Right renal cortex interstitium (tissue), 3 donors: ENCODE measurements at places on chromosomes 12 and 14.

- no peak for DNase-seq
Measured at GRCh38 chr12:59619461-59620240, 23.8 kb downstream of the SLC16A7 start.

DNA sequence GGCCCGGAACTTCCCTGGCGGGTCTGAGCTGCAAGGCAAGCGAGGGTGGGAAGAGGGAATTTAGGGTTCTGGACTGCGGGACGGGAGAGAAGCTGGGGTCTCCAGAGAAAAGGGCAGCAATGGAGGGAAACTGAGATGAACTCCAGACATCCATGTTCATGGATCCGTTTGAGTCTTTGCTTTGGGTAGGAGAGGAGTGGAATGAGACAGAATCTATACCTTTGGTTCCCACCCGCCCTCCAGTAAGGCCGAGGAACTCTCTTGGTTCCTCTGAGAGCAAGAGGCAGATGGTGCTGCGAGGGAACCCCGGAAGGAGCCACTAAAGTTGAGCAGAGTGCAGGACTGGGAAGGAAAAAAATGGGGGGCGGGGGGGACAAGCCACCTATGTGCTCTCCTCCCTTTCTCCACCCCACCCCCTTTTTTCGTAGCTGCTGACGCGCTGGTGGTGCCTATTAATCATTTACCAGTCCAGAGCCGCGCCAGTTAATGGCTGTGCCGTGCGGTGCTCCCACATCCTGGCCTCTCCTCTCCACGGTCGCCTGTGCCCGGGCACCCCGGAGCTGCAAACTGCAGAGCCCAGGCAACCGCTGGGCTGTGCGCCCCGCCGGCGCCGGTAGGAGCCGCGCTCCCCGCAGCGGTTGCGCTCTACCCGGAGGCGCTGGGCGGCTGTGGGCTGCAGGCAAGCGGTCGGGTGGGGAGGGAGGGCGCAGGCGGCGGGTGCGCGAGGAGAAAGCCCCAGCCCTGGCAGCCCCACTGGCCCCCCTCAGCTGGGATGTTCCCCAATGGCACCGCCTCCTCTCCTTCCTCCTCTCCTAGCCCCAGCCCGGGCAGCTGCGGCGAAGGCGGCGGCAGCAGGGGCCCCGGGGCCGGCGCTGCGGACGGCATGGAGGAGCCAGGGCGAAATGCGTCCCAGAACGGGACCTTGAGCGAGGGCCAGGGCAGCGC is 1.2 kb downstream of the SSTR1 start:
- DNase-seq: no peak

- no peak for DNase-seq
Measured at GRCh38 chr12:58396239-58396638, 454.9 kb downstream of the ATP23 start.

GRCh38 chr14:73662487-73662943 is 17.7 kb downstream of the DNAL1 start:
- no peak for DNase-seq

- no peak for DNase-seq
Measured at GRCh38 chr14:101475456-101476257, 85.6 kb upstream of the DIO3 start.

DNA sequence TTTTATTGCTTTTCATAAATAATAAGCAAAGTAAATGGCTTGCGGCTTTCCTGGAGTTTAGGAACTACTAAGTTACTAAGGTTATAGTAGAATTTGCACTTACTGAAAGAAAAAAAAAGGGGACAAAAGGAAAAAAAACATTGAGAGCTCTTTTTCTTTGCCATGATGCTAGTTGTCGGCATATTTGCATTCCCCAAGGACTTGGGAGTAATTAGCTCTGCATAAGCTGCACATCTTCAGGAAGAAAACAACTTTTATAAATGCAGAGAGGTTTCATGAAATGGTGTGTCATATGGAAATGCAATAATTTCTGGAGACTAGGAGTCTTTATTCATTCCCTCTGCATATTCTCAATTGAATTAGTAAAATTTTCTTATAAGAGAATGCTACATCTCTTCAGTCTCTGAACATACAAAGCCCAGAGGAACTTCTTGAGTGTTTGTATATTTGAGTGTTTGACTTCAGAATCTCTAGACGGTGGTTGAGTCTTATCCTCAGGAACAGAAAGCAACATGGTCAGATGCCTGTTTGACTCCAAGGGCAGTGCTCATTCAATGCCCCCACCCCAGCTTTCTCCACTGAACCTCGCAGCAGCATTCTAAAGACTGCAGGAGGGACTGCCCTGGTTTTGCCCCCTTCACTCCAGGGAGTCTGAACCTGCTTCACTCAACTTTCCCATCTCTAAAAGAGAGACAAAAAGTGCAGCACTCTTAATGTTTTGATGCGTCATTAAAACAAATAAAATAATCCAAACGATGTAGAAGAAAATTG is 158.9 kb upstream of the EEA1 start:
- no peak for DNase-seq

DNA sequence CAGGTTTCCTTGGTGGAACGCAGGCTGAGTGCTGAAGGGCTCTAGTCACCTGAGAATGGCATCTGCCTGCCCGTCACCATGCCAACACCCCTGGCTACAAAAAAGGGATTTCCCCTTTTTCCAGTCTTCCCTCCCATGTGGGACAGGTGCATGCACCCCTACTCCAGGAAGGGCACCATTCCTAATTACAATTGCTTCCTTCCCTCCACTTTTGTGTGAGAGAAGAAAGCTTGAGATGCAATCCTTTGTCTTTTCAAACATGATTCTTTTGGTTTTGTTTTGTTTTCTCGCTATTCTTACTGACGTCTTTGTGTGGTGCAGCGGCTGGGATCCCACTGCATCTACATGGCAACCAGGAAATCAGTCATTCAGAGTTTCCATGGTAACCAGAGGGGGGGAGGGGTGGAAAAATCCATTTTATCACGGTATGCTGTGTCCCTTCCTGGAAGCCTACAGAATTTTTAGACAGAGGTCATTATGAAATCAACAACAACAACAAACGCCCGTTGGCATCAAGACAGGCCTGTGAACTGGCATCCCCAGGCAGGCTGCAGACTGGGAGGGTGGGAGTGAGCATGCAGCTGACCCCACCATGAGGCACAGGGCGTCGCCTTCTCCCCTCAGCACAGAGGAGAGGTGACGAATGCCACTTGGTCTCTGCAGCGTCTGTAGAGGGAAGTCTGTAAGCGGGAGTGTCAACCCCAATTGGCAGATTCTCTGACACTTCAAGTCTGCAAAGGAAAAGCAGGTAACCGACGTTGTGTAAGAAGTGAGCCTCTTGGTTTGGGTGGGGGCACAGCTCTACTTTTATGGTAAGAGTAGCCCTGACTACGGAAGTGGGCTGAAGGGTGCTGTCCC is 13.6 kb upstream of the GNG2 start:
- no peak for DNase-seq

DNA sequence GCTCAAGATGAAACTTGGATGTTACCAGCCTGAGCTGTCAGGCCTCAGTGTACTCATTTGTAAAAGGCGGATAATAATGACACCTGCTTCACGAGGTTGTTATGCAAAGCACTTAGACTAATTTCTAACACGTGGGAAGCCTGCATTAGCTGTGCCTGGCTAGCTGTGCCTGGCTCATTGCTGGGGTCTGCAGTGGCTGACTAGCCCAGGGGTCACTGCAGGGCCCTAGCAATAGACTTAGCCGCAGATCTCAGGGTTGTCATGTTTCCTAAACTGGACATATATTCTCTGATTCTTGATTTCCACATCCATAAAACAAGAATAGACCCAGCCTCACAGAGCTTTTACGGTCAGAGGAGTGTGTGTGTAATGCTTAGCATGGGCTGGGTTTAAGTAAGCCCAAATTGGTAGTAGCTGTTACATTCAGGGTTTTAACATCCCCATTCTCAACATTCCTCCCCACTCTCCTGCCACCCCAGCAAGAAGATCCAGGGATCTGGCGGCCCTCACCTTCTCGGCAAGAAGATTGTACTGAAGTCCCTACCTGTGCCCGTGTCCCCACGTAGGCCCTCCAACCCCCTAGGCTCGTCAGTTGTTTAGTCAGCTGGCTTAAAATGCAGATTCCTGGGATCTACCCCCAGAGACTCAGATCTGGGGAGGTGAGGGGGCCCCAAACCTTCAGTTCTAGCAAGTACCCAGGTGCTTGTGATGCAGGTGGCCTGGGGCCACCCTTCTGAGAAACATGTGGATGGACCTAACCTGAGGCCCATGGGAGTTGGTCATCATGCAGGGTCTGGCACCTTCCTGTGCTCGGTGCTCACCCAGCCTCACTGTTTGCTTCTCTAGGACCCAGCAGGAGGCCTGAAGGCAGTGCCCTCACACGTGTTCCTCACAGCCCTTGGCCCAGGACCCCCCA is 8.6 kb downstream of the NR4A1 start:
- DNase-seq: no peak

DNA sequence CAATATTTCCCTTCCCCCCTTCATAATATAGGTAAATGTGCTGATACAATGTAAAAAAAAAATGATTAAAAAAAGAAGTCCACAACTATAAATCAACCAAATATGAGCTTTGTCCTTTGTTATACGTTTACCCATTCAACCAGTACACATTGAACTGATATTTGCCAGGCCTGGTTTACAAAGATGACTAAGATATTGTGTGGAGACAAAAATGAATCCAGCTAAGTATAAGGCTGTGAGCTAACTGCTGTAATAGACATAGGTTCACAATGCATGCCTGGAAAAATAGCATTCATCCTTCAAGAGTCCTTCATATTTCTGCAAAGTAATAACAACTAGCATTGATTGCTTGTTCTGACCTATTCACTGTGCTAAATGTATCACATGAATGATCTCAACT is 6.9 kb downstream of the C12orf56 start:
- DNase-seq: no peak

DNA sequence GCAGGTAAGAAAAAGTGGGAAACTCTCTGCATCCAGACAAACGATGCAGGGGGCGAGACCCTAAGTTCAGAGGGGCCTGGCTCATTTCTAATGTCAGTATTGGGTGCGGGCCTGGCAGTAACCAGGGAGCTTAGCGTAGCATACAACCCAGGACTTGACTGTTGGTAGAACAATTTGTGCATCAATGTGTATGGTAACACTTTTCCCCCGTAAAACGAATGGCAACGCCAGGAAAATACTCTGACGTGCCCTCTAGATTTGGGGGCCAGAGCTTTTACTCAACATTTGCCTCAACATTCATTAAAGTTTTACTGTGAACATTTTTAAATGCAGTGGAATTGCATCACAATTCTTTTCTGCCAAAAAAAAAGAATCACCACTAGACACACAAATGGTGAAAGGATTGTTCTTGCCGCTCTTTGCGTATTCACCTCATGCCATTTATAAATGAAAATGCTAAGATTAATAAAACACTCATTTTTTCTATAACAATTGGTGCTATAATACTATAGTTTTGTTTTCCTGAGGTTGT is 867 bp downstream of the RHOJ start:
- no peak for DNase-seq

- no peak for DNase-seq
Measured at GRCh38 chr12:47752552-47752951, 6.1 kb downstream of the RAPGEF3 start.

DNA sequence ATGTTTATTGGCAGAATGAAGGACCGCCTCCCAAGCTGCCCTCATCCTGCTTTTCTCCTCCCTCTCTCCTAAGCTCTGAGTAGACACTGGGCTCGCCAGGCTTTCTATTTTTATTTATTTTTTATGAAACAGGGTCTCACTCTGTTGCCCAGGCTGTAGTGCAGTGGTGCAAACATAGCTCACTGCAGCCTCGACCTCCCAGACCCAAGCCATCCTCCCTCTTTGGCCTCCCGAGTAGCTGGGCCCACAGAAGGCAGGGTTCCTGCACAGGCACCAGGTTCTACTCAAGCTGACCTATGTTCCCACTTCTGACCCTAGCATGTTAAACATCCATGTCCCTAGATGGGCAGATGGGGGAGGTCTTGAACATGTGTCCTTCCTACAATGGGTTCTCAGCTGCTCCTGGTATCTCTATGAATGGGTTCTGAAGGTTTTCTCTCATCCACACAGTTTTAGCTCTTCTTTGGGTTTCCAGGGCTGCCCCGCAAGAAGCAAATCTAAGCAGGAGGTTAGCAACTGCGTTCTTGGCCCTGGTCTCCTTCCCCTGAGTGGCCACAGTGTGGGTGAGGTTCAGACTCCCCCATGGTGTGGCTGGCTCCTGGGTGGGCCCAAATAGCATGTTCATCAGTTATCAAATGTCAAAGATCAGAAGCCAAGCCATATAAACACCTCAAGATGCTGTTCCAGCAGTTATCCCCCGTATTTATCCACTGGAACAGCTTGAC is 167.3 kb downstream of the ZFP36L1 start:
- DNase-seq: no peak

- no peak for DNase-seq
Measured at GRCh38 chr14:21428930-21429329, 27.0 kb downstream of the CHD8 start.

- DNase-seq: no peak
Measured at GRCh38 chr12:103128862-103129501, 171.5 kb downstream of the ASCL1 start.

DNA sequence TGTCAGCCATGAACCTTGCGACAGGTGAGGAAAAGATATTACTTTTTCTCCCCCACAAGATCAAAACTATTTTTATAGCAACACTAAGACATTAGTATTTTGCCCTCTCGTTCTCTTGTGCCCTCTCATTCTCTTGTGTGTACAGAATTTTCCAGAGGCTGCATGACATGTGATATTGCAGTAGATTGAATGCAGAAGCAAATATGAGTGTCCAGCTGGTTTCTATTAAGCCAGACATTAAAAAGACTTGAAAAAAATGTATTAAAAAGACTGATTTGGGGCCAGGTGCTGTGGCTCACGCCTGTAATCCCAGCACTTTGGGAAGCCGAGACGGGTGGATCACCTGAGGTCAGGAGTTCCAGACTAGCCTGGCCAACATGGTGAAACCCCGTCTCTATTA is 63.7 kb upstream of the ZFP36L1 start:
- DNase-seq: no peak

GRCh38 chr12:119020406-119021360 is 39.3 kb downstream of the SRRM4 start:
- no peak for DNase-seq

DNA sequence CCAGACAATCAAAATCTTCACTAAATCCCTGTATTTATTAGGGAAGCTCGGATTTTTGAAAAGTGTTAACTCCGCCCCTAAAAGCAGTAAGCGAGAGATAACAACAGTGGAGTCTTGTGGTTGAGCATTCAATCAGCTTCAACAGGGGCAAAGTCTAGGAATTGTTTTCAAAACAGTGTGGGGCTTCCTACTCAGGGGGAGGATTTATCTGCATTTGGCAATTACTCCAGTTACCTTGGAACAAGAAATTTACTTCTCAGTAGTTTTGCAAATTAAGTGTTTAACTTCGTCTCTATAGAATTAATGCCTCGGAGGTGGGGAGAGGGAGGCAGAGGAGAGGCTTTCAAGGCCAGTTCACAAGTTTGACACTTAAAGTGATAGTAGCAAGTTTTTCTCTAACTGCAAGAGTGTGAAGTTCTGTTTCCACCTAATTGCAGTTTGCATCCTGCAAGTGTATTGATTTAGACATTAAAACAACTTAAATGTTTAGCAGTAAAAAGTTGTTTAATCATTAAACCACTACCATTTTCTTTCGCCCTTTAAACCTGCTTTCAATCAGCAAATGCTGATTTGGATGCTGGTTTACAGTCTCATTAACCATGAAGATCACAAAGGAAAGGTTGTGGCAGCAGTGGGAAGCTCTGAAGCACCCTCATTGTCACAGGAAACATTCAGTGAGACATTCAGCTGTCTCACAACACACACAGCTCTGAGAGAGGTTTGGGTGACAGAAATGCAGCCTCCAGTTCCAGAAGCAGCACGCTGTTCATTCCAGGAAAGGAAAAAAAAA is 102.0 kb downstream of the HMGA2 start:
- DNase-seq: no peak
